Right hindlimb (tissue), 1 donor: ENCODE measurements at places on chromosomes 5 and 9.

- DNase-seq, result no peak
Observed at GRCh38 chr5:32277798-32278197, 34.9 kb downstream of the MTMR12 start.

DNA sequence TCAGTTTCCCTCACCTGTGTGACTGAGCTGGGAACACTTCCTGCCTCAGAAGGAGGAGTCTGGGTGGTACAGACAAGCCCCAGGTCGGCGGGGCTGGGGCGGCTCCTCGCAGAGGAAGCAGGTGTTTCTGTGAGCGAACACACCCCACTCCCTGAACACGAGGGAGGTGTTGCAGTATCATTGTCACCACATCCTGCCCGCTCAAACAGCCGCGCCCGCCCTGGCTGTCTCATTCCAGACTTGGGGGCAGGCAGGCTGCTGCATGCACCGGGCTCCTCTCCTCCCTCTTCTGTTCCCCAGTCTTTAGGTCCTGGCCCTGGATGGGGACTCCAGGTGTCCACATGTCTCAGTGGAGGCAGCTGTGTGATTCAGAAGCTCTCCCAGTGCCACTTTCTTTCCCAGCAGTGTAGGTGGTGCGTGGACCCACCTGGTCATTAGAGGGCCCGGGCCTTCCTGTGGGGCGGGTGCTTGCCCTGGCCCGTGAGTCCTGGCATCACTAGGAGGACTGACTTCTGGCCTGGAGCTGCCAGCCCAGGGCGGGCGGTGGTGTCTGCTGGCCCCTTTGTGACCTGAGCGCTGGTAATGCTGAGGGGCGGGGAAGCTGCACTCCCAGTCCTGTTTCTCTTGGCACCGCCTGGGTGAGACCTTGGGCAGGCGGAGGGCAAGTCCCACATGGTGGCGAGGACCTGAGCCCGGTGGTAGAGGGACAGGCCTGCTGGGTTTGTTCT is 18.3 kb upstream of the PHYHD1 start:
- no peak for DNase-seq

GRCh38 chr9:19239955-19240354 is 9.5 kb downstream of the DENND4C start:
- no peak for DNase-seq

DNA sequence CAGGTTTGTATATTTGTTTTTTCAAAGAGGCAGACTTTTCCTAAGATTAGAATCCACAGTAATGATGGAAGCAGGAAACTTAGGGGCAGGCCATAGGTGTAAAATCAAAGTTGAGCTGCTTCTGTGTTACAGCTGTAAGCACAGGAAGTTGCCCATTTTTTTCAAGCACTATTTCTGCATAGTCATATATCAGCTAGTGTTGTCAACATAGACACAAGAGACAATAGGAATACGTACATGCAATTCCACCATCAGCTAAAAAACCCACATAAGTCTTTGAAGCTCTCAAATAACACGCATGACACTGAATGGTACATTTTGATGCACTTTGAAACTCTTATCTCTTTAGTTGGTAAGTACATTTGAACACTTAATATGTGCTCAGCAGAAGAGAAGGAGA is 20.2 kb upstream of the SMIM15 start:
- DNase-seq, result no peak

GRCh38 chr5:75672616-75673015 is 44.6 kb downstream of the POC5 start:
- DNase-seq, result no peak

- DNase-seq, result no peak
Observed at GRCh38 chr9:76037587-76038225, 147.2 kb downstream of the PCSK5 start.

DNA sequence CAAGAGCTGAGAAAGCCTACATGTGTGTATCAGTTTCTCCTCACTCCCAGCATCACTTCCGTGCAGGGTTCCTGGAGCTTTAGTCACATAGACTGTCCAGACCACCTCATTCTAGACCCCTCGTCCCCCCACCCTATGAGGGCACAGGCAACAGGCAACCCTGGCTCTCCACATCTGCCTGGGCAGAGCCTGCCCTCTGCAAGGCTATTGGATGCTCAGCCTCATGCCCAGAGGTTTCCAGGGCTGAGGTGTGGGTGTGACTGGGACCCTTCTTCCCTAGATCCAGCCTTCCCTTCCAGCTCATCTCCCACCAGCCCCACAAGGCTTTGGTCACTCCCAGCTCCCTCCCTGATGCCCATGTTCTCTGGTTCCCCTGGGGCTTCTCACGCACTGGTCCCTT is 161.4 kb downstream of the PAX5 start:
- no peak for DNase-seq

- DNase-seq, result no peak
Observed at GRCh38 chr5:133749331-133749985, 137.1 kb upstream of the FSTL4 start.

DNA sequence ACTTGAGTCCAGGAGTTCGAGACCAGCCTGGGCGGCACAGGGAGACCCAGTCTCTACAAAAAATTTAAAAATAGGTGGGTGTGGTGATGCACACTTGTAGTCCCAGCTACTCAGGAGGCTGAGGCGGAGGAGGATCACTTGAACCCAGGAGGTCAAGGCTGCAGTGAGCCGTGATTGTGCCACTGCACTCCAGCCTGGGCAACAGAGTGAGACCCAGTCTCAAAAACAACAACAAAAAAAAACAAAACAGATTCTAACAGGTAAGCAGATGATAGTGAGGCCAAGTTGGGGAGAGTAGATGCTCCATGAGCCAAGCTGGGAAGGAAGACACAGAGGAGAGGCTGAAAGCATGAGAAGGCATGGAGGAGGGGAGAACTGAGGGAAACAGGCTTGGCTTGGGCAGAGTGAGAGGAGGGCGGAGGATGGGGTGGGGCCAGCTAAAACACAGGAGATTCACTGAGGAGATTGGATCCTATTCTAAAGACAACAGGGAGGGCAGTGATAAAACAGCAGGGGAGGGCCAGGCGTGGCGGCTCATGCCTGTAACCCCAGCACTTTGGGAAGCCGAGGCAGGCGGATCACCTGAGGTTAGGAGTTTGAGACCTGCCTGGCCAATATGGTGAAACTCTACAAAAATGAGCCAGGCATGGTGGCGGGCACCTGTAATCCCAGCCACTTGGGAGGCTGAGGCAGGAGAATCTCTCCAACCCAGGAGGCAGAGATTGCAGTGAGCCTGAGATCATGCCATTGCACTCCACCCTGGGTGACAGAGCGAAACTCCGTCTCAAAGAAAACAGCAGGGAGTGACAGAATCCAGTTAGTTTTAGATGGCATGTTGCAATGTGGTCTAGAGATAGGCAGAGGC is 8.4 kb downstream of the RPS14 start:
- no peak for DNase-seq

- DNase-seq, result peak; percentile 25
Observed at GRCh38 chr9:93303258-93303771, 119.4 kb downstream of the WNK2 start.

GRCh38 chr5:75439276-75439675 is 72.2 kb downstream of the CERT1 start:
- no peak for DNase-seq

GRCh38 chr5:144089401-144090021 is 80.9 kb downstream of the YIPF5 start:
- DNase-seq, result no peak

- no peak for DNase-seq
Observed at GRCh38 chr9:114224247-114224610, 68.9 kb downstream of the COL27A1 start.

GRCh38 chr5:7802855-7803254 is 48.1 kb downstream of the CFAP90 start:
- no peak for DNase-seq

DNA sequence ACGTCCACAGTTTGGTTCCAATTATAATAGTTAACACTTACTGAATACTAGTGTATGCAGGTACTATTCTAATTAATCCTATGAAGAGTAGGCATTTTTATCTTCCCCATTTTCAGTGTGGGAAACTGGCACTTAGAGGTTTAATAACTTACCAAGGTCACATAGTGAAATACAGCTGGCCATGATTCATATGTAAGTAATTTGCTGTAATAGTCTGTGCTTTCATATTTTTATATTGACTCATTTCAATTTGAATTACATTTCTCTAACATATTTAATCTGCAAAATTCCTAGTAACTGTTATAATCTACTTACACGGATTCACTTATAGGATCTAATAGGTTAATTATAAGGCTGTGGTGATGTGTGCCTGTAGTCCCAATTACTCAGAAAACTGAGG is 19.4 kb downstream of the CCNH start:
- no peak for DNase-seq

DNA sequence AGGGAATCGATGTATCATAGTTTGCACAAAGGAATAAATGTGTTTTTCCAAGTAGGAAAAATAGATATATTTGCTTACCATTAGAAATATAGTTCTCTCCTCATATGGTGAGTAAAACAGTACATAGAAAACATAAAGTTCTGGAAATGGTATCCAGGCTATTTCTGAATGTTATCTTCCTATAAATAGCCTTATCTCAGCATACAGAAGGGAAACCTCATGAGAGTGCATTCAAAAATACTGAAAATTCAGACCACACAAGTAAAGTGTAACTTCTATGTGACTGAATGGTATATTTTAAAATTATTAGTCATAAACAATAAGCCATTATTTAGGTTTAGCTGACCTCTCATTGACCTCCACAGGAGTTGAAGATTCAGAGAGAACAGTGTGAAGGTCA is 43.5 kb downstream of the MOCS2 start:
- no peak for DNase-seq

- DNase-seq, result no peak
Observed at GRCh38 chr9:7117676-7118561, 360.1 kb downstream of the KDM4C start.

- DNase-seq, result no peak
Observed at GRCh38 chr9:69433392-69433791, 108.4 kb downstream of the ENTREP1 start.

- no peak for DNase-seq
Observed at GRCh38 chr5:59596586-59597350, 296.8 kb downstream of the PDE4D start.

DNA sequence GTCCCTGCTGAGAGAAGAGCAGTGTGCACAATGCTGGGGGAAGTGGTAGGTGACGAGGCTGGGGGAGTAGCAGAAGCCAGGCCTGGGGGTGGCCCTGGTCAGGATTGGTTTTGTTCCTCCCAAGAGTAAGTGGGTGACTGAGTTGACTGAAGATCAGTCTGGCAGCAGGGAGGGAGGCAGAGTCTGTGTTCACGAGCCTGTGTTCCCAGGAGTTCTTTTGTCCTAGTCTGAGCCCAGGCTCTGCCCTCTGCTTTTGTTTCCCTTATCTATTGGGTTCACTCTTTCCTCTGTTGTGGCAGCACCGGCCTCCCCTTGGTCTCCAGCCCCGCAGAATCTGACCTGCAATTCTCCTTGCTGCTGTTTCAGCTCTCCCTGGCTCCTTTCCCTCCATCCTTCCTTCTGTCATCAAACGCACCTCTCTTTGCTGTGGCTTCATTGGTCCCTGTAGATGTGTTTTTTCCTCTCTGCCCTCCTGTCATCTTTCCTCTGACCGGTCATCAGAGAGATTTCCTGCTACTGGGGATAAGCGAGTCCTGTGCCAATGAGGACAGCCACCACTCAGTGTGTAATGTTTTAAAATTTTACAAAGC is 607.4 kb downstream of the KIF4B start:
- DNase-seq, result no peak

- peak; percentile 60 for DNase-seq
Observed at GRCh38 chr5:141484641-141485311, at the start of gene PCDHGC4. Gene PCDHGC4, plus strand, starts transcription at chr5:141485030. Its CDS starts 144 bp downstream, at chr5:141485174.

GRCh38 chr5:14172149-14172795 is 29.1 kb downstream of the TRIO start:
- no peak for DNase-seq

DNA sequence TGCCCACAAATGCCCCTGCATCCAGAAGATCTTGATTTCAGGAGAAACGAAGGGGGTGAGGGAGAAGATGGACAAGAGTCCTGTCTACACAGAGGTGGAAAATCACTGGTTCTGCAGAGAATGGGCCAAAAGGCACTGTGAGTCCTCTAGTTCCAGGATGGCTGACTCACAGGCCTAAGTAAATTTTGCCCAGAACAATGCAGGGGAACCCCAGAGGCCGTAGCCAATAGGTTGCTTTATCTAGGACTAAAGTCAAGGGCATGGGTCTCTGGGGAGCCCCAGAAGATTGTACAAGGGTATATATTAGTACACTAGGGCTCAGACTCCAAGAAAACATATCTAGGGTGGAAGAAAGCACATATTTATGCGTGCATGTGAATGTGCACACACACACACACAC is 98.0 kb downstream of the SLIT3 start:
- DNase-seq, result no peak

DNA sequence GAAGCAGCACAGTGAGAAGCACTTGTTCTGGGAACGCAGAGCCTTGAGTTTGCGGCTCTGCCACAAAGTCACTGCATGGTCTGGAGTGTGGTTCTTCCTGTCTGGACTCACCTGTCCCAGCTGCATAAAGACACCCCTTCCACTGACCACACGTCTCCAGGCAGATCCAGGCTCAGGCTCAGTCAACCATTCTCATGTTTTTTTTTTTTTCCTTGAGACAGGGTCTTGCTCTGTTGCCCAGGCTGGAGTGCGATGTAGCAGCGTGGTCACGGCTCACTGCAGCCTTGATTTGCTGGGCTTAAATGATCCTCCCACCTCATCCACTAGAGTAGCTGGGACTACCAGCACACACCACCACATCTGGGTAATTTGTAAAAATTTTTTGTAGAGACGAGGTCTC is 102.9 kb upstream of the KLF4 start:
- no peak for DNase-seq

- DNase-seq, result no peak
Observed at GRCh38 chr5:39202597-39203274, 16.6 kb downstream of the FYB1 start.

- DNase-seq, result peak; percentile 77
Observed at GRCh38 chr9:124660341-124660801, 110.7 kb downstream of the NR6A1 start.

GRCh38 chr5:90365328-90365727 is 44.2 kb downstream of the CETN3 start:
- DNase-seq, result no peak

DNA sequence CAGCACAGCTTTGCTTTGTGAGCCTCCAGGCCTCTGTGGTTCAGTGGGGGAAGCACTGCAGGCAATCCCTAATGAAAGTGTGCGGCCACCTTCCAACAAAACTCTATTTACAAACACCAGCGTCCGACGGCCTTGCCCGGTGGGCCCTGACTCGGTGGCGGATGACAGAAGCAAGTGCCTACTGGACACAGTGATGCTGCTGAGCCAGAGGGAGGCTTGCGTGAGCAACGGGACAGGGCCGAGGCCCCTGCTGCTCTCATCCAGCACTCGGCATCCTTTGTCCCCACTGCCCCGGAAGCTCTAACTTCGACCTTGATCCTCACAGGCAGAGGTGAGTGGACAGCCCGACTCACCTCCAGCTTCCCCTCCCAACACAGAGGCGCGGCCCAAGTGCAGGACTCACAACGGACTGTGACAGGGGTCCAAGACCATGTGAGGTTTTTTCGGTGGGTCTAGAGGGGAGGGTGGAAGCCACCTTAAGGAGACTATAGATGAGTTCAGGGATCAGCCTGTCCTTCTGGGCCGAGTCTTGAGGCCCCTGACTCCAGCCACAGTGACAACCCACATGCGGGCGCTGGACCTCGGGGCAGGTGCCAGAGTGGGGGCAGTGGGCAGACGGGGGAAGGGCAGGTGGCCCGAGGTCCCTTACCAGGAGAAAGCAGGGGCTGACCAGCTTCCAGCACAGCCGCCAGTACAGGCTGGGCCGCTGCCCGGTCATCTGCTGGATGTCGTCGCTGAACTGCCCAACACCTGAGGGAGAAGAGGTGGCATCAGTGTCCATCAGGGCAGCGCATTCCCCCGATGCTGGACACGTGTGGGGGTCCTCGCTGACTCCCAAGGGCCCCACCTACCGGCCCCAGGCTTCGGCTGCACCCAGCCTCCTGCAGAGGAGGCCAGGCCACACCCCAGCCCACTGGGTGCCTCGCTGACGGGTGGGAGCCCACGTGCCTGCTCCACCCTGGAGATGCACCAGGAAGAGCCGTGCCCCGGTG is 39.4 kb downstream of the SLC6A3 start:
- DNase-seq, result no peak
